ENCODE measurements at places on chromosomes 2 and 18.

DNA sequence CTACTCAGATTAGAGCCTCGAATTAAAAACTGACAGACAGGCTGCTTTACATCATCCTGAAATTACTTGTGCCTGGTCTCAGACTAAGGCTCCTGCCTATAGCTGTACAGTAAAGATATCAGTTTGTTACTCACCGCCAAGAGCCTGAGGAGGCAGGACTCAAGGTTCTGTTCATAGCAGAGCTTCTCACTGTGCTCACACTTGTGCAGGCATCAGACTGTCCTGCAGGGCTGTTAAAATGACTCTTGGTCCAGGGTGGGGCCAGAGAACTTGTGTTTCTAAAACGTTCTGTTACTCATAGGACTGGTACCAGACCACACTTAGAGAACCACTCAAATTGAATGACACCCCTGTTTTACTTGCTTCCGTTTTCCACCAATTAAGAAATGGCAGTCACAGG, 310.0 kb downstream of the DPP10 start:
- DNase-seq, result no peak

- no peak for DNase-seq
Observed at GRCh38 chr2:1477196-1478040, 64.2 kb downstream of the TPO start.

DNA sequence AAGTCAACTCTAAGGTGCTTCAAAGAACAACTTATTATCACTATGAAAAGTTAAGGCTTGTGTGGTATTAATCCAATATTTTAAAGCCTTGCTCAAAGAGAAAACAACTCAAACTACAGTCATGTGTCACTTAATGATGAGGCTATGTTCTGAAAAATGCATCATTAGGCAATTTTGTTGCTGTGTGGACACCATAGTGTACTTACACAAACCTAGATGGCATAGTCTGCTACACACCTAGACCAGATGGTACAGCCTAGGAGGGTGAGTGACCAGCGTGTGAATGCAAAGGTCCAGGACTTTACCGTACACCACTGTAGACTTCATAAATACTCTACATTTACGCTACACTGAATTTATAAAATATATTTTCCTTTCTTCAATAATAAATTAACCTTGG, 3.0 kb downstream of the MBOAT2 start:
- DNase-seq, result no peak

DNA sequence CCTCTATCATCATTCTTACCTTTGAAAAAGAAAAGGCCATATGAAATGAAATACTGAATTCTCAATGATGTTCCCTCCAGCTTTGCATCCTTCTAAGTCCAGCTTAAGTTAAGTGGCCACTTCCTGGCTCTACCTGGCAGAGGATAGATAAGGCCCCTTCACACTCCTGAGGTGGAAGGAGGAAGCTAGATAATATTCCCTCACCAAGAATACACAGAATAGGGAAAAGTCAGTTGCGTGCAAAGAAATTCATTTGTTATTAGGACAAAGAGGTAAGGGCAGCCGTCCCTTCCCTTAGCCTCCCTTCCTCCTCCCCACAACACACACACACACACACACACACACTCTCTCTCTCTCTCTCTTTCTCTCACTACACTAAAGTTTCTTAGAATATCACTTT, 37.5 kb downstream of the OLA1 start:
- DNase-seq, result no peak

DNA sequence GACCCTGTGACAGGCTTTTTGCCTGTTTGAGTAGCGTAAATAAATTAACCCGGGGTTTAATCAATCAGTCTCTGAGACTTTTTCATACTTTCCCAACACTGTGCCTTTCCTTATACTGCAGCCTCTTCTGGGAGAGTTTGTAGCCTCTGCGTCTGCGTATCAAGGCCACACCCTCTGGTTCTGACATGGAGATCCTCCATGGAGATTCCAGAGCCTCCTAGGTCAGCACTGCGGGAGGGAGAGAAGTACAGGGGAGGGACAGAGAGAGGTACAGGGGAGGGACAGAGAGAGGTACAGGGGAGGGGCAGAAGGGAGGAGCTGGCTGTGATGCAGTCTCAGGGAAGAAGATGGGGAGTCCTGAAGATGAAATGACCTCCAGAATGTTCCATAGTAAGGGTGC, 166.0 kb downstream of the ARL4C start:
- DNase-seq, result no peak

DNA sequence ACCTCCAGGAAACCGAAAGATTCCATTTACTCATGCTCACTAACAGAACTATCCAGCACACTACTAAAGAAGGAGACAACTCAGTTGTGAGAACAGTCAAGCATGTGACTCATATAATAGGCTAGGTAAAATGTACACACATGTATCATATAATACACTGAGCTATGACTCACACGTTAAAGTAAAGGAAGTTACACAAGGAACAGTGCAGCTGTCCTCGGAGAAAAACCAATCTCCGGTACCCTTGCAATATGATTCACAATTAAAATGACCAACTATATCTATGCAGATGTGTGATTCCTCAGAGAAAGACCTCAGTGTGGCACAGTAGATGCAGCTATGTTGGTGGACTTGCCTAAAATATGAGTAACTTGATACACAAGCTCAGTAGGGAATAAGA, 76.5 kb downstream of the STRN start:
- DNase-seq, result no peak

GRCh38 chr2:197972061-197972460, 167.7 kb downstream of the PLCL1 start:
- no peak for DNase-seq

GRCh38 chr2:24423095-24423494, 62.8 kb upstream of the ITSN2 start:
- DNase-seq, result no peak

DNA sequence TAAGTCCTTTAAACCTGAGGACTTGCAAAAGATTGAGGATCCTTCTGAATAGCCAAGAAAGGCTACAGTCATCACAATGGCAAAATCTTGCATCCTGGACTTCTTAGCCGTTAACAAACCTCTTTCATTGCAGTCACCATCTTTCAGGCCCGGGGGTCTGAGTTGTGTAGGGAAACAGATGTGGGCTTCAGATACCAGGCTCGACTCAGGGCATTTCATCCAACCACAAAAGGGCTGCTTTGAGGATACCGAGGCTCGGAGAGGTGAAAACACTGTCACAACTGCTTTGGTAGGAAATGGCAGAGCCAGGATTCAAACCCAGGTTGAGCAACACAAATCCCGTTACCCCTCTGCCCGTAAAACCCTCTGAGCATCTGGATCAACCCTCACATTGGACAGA, 147.4 kb downstream of the TFCP2L1 start:
- no peak for DNase-seq

DNA sequence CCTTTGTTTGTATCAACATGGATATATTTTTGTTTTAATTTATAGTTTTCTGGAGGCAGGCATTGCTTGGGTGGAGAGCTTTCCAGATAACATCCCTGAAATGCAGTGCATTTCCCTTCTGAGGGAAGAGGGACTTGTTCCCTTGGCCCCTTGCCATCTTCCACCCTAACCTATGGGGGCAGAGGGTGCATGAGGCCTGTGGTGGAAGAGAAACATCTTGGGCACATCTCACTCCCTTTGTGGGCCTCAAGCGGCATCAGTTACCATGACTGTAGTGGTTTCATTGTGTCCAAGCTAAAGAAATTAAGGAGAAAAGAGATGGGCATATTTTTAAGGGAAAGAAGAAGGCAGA, 5.3 kb upstream of the RPL37A start:
- no peak for DNase-seq

DNA sequence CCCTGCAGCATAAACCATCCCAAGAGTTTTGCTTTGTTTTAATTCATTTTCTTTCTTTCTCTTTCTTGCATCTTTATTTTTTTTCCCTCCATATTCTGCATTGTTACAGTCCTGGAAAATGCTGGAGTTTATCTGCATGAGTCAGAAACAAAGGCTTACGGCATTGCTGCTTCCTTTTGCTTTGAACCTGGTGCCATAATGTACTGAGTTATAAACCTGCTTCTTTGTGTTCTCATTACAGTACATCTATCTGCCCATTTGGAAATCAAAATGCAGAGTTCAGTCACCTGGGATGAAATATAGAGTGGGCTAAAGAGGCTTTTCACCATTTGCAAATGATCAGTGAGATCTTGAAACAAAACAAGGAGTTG, 1009.2 kb upstream of the FANCL start:
- DNase-seq, result no peak

DNA sequence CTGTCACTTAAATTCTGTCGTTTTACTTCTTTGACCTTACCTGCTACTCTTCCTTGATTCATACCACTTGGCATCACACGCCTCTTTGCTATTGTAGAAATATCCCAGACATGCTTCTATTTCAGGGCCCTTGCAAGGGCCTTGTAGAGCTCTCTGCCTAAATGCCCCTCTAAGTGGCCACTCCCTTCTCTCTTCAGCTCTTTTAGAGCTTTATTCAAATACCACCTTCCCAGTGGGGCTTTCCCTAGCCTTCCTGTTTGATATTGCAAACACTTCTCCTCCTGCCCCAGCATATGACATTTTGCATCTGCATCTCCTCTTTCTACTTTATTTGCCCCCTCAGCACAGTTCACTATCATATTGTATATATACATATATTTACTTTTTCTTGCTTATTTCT, 54.0 kb downstream of the PELI1 start:
- no peak for DNase-seq

GRCh38 chr2:126638746-126639145, 17.2 kb upstream of the GYPC start:
- DNase-seq, result no peak

- DNase-seq, result no peak
Observed at GRCh38 chr18:26506012-26506411, 42.3 kb downstream of the KCTD1 start.

DNA sequence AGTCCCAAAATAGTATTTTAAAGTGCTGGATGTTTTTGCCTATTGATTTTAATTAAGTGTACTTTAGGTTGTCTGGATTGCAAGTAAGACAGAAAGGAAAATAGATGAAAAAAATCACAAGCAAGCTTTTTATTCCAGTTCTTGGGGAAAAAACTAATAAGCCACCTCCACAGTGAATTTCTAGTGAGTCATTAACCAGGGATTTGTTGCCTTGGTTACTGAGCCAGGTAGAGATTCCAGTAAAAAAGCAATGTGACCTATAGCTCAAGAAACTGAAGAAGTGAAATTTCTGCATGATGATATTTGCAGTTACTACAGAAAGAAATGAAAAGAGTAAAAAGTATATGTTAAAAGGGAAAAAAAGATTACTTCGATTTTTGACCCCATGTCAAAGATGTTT, 160.6 kb downstream of the METTL4 start:
- DNase-seq, result no peak

DNA sequence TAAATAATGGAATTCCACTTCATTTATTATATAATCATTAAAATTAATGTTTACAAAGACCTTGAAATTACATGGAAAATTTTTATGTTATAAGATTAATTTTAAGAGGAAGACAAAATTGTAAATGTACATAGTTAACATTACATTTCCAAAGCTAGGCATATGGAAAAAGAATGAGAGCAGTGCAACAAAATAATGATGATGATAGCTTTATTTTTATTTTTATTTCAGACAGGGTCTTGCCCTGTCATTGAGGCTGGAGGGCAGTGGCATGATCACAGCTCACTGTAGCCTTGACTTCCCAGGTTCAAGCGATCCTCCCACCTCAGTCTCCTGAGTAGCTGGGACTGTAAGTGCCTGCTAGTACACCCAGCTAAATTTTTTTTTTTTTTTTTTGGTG, 61.2 kb upstream of the ZCCHC2 start:
- no peak for DNase-seq

DNA sequence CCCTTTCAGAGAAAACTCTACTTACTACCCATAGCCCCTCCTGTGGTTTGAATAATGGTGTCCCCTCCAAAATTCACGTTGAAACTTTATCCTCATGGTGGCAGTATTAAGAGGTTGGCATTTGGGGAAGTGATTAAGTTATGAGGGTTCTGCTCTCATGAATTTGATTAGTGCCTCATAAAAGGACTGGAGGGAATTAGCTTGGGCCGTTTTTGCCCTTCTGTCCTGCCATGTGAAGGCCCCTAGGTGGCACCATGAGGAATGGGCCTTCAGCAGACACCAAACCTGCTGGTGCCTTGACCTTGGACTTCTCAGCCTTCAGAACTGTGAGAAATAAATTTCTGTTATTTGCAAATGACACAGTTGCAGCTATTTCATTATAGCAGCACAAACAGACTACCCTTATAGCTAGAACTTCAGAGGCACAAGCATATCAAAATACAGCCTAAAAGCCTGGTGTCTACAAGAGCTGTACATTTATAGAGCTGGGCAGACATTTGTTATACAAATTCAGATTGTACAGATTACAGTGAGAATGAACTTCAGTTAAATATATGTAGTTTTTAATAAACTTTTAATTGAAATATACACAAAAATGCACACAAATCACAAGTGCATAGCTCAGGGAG, 2.6 kb upstream of the PTPN2 start:
- no peak for DNase-seq

- no peak for DNase-seq
Observed at GRCh38 chr2:6203291-6203959, 511.2 kb downstream of the SOX11 start.

DNA sequence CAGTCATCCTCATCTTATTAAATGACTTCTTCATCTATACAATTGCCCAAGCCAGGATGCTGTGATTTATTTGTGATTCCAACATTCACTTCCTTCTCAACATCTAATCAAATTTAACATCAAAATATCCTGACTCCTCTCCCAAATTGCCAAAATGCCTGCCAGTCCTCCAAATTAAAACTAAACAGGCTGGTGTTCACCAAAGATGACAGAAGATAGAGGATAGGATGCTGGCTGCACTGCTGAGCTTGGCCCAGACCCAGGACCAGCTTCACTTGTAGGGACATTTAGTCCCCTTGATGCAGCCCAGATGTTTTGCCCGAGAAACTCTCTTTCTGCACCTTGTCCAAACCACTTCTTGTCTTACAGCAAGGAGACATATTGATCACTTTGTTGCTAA, 540.0 kb upstream of the CNTNAP5 start:
- DNase-seq, result no peak

- no peak for DNase-seq
Observed at GRCh38 chr2:50856016-50856541, 175.9 kb downstream of the NRXN1 start.

DNA sequence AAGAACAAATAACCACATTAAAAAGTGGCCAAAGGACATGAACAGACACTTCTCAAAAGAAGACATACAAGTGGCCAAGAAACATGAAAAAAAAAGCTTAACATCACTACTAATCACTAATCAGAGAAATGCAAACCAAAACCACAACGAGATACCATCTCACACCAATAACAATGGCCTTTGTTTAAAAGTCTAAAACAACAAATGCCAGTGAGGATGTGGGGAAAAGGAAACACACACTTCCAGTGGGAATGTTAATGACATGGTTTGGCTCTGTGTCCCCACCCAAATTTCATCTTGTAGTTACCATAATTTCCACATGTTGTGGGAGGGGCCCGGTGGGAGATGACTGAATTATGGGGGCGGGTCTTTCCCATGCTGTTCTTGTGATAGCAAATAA, 147.1 kb downstream of the GALNT1 start:
- no peak for DNase-seq

DNA sequence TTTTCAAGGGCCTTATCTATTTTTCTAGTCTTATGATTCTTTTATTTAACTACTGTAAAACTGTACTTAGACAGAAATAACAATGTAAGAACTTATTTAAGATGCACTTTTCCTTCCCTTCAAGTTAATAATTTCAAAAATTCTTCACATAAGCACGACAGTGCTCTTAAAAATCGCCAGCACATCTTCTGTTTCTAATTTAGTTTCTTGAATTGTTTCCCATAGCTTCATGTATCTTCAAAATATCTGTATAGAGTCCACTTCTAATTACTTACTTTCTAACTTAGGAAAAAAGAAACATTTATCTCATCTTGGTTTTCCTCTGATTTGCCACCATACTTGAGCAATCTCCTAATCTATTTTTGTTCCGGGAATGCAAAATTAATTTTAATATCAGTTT, 196.1 kb downstream of the BABAM2 start:
- DNase-seq, result no peak
